ENCODE measurements at places on chromosomes 5 and 9. TPM values are rescaled to one million over a fixed set of nuclear protein-coding genes. Genes with fewer than 3 reads are reported as not detected.

The OTP gene
- total RNA-seq: not detected

The TLE1 gene
- 0.49 TPM for total RNA-seq

The LIFR gene
- total RNA-seq: 0.42 TPM

The CCNJL gene
- not detected for total RNA-seq

The AGXT2 gene
- not detected for total RNA-seq

DNA sequence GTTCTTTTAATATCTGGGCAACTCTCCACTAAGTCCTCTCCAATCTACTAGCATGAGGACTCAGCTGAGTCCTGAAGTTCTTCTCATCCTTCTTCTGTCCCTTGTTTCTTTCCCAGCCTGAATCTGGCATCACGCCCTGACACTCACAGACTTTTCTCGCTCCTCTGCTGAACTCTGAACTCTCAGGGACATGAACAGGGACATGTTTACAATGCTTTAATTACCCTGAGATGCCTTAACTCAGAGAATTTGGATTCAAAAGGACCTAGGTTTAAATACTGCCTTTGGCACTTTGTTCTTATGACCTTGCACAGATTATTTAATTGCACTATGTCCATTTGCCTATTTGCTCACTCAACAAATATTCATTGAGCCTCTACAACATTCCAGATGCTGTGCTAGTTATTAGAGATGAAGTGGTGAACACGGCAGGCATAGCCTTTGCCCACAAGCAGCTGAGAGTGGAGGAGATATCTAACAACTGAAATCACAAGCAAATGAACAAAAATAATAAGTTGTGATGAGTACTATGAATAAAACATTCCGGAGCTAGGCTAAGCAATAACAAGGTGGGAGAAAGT, 106.0 kb downstream of the ADRB2 start:
- no peak for DNase-seq

- no peak for DNase-seq
Measured at GRCh38 chr5:65907135-65907534, 19.2 kb upstream of the ERBIN start.

DNA sequence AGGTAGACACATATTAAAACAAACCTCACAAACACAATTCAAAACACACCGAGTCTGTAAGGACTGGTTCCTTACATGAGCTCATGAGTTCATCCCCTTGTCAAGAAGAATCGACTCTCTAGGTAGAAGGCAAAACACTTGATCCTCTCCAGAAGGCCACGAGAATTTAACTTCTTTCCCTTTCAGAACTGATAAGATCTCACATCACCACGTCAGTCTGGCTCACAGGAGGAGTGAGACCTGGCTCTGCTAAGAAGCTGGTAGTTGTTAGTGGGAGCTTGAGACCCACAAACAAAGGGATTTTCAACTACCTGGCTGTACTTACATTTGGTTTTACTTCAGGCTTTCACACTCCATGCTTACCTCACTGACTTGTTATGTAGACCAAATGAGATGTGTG, 459.2 kb downstream of the ARHGEF28 start:
- no peak for DNase-seq

DNA sequence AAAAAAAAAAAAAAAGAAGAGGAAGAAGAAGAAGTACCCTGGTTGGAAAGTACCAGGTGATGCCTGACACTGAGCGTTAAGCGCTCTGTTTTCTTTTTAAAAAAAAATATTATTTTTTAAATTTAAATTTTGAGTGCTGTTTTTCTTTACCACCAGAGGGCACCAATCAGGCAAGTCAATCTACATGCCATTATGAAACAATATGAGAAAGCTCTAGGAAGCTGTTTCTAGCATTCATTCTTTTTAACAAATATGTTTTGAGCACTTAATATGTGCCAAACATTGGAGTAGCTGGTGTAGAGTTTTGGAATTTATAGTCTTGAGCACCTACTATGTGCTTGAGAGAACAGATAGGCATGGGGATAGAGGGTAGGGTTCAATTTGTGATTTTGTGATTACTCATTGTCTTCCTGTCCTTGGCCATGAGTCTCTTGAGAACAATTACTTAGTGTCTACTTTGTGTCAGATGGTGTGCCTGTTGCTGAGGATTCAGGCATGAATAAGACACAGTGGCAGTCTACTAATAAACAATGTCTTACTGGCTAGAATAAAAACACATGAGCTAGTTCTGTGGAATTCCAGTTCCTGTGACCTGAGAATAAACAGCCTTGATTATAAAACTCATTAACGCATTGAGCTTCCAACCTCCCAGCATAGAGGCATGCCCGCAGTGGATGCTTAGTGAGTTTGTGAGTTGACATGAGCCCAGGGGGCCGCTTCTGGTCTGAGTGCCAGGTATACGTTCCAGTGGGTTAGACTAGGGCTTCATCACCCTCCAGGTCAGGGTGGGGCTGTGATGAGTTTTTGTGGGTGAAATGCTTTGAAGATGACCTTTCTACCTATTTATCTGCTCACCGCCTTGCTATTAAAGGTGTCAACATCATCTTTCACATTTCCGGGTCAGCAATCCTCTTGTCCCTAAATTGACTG, 3.0 kb upstream of the UBE2R2 start:
- peak; percentile 61 for DNase-seq

DNA sequence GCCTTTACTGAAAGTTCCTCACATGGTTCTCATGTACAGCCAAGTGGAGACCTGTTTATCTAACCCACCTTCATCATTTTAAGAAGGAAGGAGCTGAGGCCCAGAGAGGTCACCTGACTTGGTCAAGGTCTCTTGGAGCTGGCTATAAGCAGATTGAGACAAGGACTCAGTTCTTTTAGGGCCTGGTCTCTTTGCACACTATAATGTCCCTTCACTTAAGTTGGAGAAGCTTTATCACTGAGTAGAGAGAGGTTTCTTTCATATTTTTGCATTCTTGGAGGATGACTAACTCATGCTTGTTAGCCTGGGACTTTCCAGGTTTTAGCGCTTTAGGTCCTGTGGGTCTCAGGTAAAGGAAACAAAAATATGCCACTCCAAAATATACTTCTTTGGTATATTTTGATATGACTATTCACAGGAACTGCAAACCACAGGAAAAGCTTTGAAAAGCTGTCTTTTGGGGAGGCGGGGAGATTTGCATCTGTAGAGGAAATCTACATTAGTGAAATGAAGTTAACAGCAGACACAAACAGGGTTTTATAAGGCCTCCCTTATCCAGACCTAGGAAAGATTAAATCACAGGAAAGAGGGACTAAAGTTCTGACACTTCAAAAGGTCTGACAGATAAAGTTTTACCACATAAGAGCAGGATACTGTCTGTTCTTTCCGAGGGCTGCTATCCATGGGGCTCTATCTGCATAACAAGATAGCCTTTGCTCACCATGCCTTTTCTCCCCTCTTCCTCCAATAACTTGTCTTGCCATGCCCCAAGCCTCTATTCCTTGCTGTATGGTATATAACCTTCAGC, 95.8 kb upstream of the ANKRD55 start:
- peak; percentile 74 for DNase-seq

Data from CD4-positive, alpha-beta memory T cell (primary cell).